Left lobe of liver (tissue), 2 donors: ENCODE measurements at places on chromosomes 5 and 9.

- no peak for DNase-seq
These were observed 49.9 kb upstream of the DPYSL3 start for GRCh38 chr5:147559749-147560148.

GRCh38 chr5:40594811-40595210 lies 84.9 kb upstream of the PTGER4 start:
- no peak for DNase-seq

- no peak for DNase-seq
These were observed 638.6 kb downstream of the SEMA5A start for GRCh38 chr5:8907168-8907868.

DNA sequence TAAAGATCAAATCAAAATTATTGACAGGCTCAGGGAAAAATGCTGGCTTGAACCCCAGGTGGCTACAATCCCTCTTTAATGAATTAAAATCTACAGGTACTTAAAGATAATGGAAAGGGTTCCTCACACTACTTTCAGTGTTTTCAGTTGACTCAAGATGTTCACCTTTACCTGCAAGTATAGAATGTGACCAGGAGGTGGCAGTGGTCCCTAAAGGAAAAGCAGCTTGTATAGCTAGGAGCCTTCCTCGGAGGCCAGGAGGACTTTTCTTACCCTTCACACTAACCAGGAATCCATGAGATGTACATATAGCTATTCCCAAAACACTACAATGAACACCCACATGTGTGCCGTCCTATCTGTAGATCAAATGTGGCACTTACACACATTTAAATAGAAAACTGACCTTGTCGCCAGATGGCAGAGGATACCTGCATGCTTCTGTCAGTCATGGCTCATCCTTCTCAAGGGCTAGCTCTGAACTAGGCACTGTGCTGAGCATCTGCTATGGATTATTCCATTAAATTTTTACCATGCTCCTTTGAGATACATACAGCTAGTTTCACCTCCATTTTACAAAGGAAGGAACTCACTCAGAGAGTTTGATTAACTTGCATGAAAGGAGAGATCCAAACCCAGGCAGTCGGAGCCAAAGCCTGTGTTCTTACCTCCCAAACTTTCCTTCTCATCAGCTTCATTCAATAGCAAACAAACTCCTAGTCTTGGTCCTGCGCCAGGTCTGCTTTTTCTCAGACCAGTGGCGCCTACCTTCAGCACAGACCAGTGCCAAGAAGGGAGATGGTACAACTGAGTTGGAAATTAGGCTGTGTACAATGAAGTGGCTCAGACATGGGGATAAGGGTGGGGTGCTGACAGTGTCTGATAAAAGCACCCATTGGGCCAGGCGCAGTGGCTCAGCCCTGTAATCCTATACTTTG lies 24.5 kb downstream of the C9orf152 start:
- DNase-seq = peak; percentile 68

GRCh38 chr9:108001237-108001636 lies 511.7 kb upstream of the KLF4 start:
- DNase-seq = no peak

- DNase-seq = no peak
These were observed 7.3 kb downstream of the CRHBP start for GRCh38 chr5:76960004-76960625.

- DNase-seq = no peak
These were observed 1.6 kb downstream of the MED27 start for GRCh38 chr9:132077881-132078698.

DNA sequence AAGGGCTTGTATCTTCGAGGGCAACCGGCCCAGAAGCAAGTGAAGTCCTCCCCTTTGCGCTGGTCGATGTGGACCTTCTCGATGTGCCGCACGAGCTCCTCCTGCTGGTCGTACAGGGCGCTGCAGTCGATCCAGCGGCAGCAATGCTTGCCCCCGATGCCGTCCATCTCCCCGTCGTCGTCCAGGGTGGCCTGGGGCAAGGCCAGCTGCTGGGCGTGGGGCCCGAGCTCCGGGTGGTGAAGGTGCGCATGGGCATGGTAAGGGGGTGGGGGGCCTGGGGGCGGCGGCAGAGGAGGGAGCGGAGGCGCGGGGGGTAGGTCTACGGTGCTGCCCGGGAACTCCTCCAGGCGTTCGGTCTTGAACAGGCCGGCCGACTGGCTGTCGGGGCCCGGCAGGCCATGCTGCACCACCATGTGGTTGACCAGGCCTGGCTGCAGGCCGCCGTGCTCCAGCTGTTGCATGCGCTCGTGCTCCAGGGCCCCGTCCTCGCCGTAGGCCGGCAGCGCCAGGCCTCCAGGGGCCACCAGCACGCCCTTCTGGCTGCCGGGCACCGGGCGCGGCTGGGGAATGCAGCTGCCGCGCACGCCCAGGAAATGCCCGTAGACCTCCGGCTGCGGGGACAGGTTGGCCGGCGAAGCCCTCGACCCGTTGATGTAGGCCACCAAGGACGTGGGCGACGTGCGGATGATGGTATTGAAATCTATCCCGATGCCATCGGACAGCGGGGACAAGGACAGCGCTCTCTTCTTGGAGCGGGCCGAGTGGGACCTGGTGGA lies 181.8 kb downstream of the GLIS3 start:
- no peak for DNase-seq

- no peak for DNase-seq
These were observed 121.5 kb downstream of the CAMK4 start for GRCh38 chr5:111345731-111346130.
